ENCODE measurements at places on chromosomes 3 and 15.
A peak's percentile ranks its signal among the peaks of the same experiment; 100 is the strongest.

DNA sequence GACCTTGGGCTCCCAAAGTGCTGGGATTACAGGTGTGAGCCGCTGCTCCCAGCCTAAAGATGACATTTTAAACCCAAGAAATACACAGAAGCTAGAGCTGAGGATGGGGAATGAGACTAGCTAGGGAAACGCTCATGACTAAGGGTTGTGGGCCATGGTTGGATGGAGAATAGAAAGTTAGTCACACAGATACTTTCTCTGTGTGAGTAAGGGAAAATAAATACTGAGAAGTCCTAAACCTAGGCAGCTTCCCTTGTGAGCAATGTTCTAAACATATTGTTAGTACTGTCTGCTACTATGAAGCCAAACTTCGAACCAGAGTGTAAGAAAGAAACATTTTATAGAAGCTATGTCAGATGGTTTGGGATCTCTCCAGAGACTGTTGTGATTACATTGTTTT, 304.8 kb upstream of the STAC start:
- H3K4me3 ChIP-seq: no peak overlapping the region
- DNase-seq: no peak
- peaks cover 5% of the 10 kb centered on the region for H3K27me3 ChIP-seq
- no peaks in the 10 kb centered on the region for H3K4me1 ChIP-seq
- no peak overlapping the region for H3K27ac ChIP-seq
- no peaks in the 10 kb centered on the region for H3K36me3 ChIP-seq

- no peaks in the 10 kb centered on the region for H3K27me3 ChIP-seq
- H3K27ac ChIP-seq: peak overlapping the region; percentile 75
- H3K4me3 ChIP-seq: no peak overlapping the region
- peaks cover 7% of the 10 kb centered on the region for H3K4me1 ChIP-seq
These were observed 15.7 kb downstream of the LIPC start for GRCh38 chr15:58447271-58448010.

GRCh38 chr15:25694823-25695312, 168.3 kb downstream of the ATP10A start:
- peak; percentile 83 for DNase-seq
- H3K27me3 ChIP-seq: no peaks in the 10 kb centered on the region
- peaks cover 59% of the 10 kb centered on the region for H3K4me1 ChIP-seq
- peaks cover 58% of the 10 kb centered on the region for H3K36me3 ChIP-seq
- no peak overlapping the region for H3K27ac ChIP-seq

- H3K4me1 ChIP-seq: no peaks in the 10 kb centered on the region
- H3K4me3 ChIP-seq: no peak overlapping the region
- DNase-seq: no peak
- peaks cover 3% of the 10 kb centered on the region for H3K27me3 ChIP-seq
- no peaks in the 10 kb centered on the region for H3K36me3 ChIP-seq
These were observed 56.1 kb upstream of the WNT5A start for GRCh38 chr3:55543181-55543614.

DNA sequence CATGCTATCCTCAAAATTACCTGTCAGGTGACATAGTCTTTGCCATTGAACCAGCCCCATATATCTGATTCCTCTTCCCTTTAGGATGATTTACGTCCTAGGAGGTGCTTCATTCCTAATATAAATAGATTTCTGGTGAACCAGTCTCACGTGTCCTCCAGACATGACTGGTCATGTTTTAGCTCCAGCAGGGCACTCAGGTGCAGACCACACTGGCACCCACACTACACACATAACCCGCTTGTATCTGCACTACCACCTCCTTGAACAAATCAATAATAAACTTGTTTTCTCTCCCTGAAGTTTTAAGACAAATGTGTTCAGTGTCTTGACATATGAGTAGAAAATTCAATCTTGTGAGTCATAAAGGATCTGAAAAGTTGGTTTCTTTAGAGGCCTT, 155.5 kb downstream of the GOLIM4 start:
- no peaks in the 10 kb centered on the region for H3K36me3 ChIP-seq
- H3K4me3 ChIP-seq: no peak overlapping the region
- no peak for DNase-seq
- peaks cover 10% of the 10 kb centered on the region for H3K4me1 ChIP-seq

GRCh38 chr3:121430664-121431215, 115.0 kb downstream of the POLQ start:
- H3K36me3 ChIP-seq: peaks cover 2% of the 10 kb centered on the region
- no peak for DNase-seq
- no peaks in the 10 kb centered on the region for H3K27me3 ChIP-seq
- H3K4me3 ChIP-seq: no peak overlapping the region
- H3K27ac ChIP-seq: no peak overlapping the region

DNA sequence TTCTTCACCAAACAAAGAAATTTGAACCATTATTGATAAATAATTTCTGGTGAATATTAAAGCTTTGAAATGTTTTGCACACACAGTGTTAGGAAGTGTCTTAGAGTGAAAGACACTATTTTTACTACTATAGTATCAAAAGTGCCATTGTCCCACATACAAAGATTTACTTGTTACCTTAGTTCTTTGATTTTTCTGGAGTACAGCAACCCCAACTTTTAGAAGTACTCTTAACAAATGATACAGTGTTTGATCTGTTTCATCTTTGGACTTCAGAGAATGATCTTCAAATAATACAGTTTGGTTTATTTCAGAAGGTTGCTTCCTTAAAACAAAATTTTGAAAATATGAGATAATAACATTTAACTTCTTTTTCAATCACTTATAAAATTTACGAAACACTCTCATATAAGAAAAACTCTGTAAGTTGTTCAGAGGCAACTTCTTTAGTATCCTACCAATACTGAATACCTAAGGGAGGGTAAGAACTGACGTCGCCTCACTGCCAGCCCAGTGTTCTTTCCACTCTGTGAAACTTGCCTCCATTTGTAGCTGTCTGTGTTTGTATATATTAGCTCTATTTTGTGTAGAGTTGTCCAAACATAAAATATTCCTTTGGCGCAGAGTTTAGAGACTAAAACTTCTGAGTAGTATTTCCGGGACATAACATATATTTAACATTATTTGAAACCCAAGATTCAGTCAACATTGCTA, 464.2 kb downstream of the LPP start:
- H3K27ac ChIP-seq: no peak overlapping the region
- H3K4me3 ChIP-seq: no peak overlapping the region
- peaks cover 5% of the 10 kb centered on the region for H3K36me3 ChIP-seq
- H3K27me3 ChIP-seq: no peaks in the 10 kb centered on the region

DNA sequence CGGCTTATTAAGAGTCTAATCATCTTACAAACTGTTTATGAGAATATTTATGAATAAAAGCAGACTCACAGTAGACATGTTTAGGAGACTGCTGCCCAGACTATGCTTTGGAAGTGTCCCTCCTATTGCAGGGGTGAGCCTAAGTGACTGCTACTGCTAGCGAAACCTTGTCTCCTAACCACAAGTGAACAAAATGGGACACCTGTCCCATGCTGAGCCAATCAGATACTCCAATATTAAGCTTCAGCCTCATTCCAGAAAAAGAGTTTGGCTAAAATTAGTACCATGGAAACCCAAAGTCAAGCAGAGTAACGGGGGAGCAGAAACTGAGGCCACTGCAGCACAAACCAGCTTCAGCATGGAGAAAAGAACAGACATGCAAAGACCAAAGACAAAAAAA, 4.6 kb downstream of the DENND6A start:
- H3K4me3 ChIP-seq: no peak overlapping the region
- DNase-seq: no peak
- no peaks in the 10 kb centered on the region for H3K36me3 ChIP-seq
- no peak overlapping the region for H3K27ac ChIP-seq
- peaks cover 33% of the 10 kb centered on the region for H3K4me1 ChIP-seq
- no peaks in the 10 kb centered on the region for H3K27me3 ChIP-seq

- peaks cover 10% of the 10 kb centered on the region for H3K27me3 ChIP-seq
- H3K36me3 ChIP-seq: no peaks in the 10 kb centered on the region
- no peak for DNase-seq
These were observed 145.1 kb downstream of the AQP9 start for GRCh38 chr15:58283302-58283701.

GRCh38 chr15:94240480-94240879, 9.1 kb downstream of the MCTP2 start:
- H3K27me3 ChIP-seq: no peaks in the 10 kb centered on the region
- peaks cover 13% of the 10 kb centered on the region for H3K4me1 ChIP-seq
- H3K27ac ChIP-seq: no peak overlapping the region
- no peak overlapping the region for H3K4me3 ChIP-seq
- no peak for DNase-seq

DNA sequence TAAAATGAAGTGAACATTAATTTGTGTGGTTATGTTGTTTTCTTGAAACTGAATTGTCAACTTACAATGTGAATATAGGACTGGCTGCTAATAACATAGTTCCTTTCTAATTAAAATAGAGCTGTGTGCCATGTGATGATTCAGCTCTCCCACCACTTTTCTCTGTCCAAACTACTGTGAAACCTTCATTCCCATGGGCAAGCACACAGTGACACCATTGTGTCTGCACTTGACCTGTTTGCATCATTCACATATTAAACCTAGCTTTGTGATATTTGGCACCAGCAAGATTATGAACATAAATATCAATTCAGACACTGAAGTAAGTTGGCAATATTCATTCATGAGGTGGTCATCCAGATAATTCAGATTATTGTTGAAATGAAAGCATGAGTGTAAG, 78.8 kb upstream of the TCF12 start:
- H3K4me3 ChIP-seq: no peak overlapping the region
- H3K27ac ChIP-seq: no peak overlapping the region
- no peaks in the 10 kb centered on the region for H3K27me3 ChIP-seq
- H3K4me1 ChIP-seq: peaks cover 44% of the 10 kb centered on the region

DNA sequence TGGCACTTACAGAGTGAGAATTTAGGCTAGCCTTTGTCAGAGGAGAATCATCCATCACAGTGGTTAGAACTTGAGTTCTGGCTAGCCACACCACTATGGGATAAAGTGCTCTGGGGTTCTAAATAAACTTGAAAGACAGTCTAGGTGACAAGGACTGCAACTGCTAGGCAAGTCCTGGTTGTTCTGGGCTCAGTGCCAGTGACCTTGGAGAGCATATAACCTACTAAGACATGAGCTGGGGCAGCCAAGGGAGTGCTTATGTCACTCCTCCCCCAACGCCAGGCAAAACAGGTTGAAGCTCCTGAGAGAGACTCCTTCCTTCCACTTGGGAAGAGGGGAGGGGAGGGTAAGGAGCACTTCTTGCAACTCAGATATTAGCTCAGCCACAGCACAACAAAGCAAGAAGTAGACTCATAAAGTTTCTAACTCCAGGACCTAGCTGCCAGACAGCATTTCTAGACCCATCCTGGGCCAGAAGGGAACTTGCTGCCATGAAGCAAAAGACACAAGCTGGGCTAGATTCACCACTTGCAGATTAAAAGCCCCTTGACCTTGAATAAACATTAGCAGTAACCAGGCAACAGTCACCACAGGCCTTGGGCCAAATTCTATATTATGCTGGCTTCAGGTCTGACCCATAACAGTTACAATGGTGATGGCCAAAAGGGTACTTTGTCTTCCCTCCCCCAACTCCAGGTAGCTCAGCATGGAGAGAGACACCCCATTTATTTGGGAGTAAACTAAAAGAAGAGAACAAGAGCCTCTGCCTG, 963.7 kb downstream of the PLOD2 start:
- no peaks in the 10 kb centered on the region for H3K4me1 ChIP-seq
- H3K27me3 ChIP-seq: no peaks in the 10 kb centered on the region
- H3K36me3 ChIP-seq: peaks cover 5% of the 10 kb centered on the region
- no peak overlapping the region for H3K27ac ChIP-seq
- H3K4me3 ChIP-seq: no peak overlapping the region
- no peak for DNase-seq

DNA sequence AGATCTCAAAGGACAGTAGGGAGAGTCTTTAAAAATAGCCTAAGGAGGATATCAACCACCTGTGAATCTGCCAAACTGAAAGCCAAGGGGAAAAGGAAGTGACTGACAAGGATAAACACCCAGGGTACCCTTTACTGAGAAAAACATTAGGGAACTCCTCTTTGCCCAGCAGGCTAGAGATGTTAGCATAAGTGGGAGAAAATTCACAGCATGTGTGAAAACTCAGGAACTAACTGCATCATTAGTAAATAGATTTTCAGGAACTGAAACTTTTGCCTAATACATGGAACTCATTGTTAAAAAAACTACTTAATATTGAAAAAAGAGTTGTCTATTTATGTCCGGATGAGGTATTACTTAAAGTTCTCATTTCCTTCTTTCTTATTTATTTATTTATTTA, 375.5 kb downstream of the NTRK3 start:
- no peaks in the 10 kb centered on the region for H3K4me1 ChIP-seq
- H3K27ac ChIP-seq: no peak overlapping the region
- no peak for DNase-seq
- H3K36me3 ChIP-seq: no peaks in the 10 kb centered on the region
- peaks cover 2% of the 10 kb centered on the region for H3K27me3 ChIP-seq

Data from chondrocyte (in vitro differentiated cells).